ENCODE measurements at places on chromosomes 11 and 22. TPM values are rescaled to one million over a fixed set of nuclear protein-coding genes. Genes with fewer than 3 reads are reported as not detected.

SMDT1 gene
- 2.7 TPM for total RNA-seq

GLYAT gene
- not detected for total RNA-seq

TMEM121B gene
- 0.09 TPM for total RNA-seq

MPZL2 gene
- total RNA-seq = 1.2 TPM

RIMBP3B gene
- not detected for total RNA-seq

REXO2 gene
- total RNA-seq = 213 TPM

OR56A1 gene
- total RNA-seq = under 0.01 TPM

AIFM3 gene
- 0.59 TPM for total RNA-seq

SEZ6L gene
- not detected for total RNA-seq

Measured in smooth muscle cell of the umbilical artery (primary cell).